ENCODE measurements at places on chromosomes 5 and 9.
A peak's percentile ranks its signal among the peaks of the same experiment; 100 is the strongest.

DNA sequence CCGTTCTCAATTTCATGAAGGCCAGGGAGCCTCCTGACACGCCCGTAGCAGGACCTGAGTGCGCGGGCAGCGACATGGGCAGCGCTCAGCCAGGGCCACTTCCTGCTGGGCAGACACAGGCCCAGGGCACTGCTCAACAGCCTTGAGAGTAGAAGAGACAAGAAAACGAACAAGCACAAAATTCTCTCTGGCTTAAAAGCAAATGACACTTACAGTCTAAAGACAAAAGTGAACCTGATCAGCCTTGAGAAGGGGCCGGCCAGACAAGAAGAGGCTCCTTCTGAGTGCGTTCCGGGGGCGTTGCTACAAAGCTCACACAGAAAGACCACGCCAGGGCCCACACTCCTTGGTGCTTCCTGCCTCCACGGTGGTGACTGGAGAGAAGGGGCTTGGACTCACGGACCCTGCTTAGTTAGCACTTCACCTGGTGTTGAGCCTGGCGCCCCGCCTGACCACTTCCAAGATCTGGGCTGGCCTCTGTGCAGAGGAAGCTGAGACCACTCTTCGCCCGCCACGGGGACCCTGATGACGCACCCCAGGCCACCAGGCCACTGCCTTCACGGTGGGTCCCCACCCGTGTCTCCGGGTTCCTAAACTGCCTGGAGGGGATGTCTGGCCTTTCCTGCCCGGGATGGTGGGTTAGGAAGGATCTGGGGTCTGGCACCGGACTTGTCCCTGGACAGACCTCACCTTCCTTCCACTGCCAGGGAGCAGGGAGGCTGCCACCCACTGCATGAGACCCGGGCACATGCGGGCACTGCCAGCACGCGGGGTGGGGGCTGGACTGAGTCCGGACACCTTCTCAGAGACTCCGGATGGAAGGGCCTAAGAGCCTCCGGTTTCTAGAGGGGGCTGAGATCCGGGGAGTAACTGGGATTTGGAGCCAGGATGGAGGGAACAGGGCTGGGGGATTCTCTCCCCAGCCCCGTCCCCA is 1.3 kb downstream of the SLC12A7 start:
- no peak for DNase-seq

GRCh38 chr5:35212122-35212982 is 17.9 kb downstream of the PRLR start:
- no peak for DNase-seq

DNA sequence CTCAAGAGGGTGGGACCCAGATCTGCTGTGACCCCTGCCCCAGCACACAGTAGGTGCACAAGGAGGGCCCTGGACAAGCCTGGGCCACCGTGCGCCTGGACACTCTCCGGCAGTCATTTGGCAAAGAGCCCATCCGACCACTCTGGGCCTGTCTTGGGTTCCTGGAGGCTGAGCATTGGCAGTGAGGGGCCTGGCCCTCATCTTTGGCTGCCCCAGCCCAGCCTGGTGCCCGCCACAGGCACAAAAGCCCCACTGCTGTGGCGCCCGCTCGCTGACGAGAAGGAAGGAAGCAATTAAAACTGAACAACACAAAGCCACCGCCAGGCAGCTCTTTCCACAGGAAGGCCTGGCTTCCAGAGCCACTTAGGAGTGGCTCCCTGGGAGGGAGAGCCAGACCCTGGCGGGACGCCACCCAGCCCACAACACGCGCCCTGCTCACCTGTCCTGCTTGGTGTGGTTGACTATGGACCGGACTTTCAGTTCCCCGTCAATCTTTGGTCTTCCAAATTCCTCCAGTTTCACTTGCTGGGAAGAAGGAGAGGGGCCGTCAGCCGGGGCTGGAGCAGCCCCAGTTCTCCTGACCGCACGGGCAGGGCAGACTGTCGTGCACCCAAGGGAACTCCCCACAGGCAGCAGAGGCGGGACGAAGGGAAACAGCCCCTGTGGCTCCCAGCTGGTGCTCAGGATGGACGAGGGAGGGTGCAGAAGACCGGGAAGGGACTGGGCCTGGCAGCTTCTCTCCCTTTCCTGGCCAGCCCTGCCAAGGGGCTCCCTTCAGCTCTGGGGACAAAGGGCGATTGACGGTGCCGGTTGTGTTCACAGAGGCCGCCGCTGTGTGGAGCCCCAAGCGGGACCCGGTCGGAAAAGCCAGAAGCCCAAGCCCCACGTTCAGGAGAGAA is 50.9 kb upstream of the SARDH start:
- no peak for DNase-seq

DNA sequence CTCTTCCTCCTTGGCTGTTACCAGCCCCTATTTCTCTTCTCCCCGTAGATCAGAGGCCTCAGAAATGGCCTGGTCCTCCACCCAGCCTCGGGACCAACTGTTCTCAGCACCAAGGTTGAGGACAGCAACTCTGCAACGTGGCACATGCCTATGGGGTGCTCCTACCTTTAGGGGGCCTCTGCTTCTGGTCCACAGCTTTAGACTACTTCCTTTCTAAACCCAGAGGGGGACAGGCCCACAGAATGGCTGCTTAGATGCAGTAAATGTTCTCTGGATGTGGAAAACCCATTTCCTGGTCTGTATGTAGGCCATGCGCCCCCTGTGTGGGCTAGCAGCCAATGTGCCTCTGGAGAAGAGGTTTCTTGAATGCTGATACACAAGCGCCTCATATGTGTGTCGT is 68.4 kb downstream of the NRG2 start:
- no peak for DNase-seq

DNA sequence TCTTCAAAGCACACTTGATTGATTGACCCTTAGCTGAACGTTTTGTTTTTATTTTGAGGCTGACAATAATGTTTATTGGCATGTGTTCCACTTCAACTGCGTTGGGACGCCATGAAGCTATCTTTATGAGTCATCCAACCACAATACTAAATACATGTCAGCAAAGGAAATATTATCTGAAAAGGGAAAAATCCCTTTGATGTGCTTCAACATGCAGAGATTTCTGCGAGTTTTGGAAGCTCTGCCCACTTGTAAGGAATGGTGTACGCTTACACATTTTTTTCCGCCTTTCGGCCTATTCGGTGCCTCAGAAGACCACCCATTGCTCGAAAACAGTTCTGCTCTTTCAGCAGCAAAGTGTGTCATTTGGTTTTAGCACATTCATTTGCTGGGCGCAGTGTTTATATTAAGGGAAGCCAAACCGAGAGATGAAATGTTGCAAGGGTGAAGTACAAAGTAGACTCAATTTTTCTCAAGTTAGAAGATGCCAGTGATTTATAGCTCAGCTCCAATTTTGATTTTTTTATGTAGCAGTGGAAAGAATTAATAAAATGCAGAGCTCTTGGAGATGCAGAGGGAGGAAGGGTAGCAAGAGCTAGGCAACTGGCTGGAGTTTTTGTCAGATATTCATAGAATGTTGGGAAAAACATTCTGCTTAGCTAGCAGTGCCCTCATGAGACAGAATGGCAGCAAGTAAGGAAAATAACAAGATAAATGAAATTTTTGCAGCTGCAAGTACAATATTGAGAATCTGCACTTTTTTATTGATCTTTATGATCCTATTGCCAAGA is 68.9 kb downstream of the PRDM6 start:
- DNase-seq = peak; percentile 79

- no peak for DNase-seq
Measured at GRCh38 chr5:115542086-115542485, 2.5 kb downstream of the FEM1C start.

DNA sequence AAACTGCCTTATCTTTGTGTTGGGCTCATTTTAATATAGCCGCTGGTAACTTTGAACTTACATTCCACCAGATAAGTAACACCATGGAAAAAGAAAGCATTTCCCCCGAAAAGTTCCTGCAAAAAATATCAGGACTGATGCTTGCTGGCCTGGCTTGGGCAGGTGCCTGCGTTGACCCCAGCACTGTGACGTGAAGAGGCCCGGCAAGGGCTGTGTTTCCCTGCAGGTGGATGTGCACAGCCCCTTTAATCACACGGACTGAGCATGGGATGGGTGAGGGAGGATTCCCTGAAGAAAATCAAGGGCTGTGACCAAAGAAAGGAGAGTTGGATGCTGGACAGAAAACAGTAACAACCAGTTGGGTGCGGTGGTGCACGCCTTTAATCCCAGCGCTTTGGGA is 138.2 kb downstream of the NSG2 start:
- DNase-seq = no peak

GRCh38 chr9:112894699-112895098 is 4.0 kb upstream of the SLC46A2 start:
- DNase-seq = no peak

GRCh38 chr5:42808888-42809611 is 2.6 kb downstream of the SELENOP start:
- DNase-seq = no peak

DNA sequence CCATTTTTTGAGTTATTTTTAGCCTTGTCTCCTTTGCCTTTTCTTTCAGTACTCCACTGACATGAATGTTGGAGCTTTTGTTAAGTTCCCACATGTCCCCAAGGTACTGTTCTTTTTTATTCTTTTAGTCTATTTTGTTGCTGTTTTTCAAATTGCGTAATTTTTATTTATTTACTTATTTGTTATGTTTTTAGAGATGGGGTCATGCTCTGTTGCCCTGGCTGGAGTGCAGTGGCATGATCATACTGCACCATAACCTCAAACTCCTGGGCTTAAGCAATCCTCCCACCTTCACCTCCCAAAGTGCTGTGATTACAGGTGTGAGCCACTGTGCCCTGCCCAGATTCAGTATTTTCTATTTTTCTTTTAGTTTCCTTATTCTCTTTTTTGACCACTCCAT is 5.4 kb upstream of the PCDHA1 start:
- no peak for DNase-seq

DNA sequence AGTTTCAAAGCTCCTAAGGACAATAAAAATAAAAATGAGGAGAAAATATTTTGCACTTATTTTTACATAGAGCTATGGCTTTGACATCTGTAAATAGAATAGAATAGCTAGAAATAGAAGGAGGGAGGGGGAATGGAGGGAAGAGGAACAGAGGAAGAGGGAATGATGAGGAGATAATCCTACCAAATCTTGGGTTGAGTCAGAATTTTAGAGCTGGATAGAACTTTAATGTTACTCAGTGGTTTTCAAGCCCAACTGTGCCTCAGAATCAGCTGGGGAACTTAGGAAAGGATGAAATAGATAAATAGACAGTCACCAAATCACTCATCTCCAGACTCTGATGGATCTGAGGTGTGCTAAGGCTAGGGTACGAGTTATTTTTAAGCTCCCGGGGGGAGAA is 190.3 kb upstream of the FREM1 start:
- DNase-seq = no peak

GRCh38 chr9:132794730-132795380 is 83.2 kb downstream of the AK8 start:
- DNase-seq = no peak

GRCh38 chr9:124295159-124295794 is 37.5 kb downstream of the NEK6 start:
- no peak for DNase-seq

GRCh38 chr5:180898621-180899246 is at the start of gene BTNL8:
TSS of gene BTNL8 (plus strand) at chr5:180899159. CDS start at chr5:180899311, 152 bp downstream.
- no peak for DNase-seq

- DNase-seq = peak; percentile 92
Measured at GRCh38 chr5:9015260-9015936, 530.5 kb downstream of the SEMA5A start.

- no peak for DNase-seq
Measured at GRCh38 chr5:65753189-65753588, 31.2 kb downstream of the NLN start.

- no peak for DNase-seq
Measured at GRCh38 chr9:71703172-71703872, 65.0 kb downstream of the CEMIP2 start.

DNA sequence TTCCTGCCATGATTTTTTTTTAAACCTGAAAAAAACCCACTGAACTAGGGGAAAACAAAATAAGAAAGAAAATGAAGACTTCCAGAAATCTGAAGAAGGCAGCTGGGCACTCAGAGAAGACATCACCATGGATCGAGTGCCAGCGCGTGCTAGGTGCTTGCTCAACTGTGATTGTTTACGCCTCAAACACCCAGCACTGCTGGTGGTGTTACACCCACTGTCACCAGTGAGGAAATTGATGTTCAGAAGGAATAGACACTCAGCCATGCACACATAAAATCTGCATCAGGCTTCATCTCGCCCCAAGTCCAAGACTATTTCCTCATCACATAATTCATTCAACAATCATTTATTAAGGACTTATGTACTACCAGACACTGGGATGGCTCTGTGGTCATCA is 82.1 kb downstream of the HRH2 start:
- DNase-seq = no peak

- no peak for DNase-seq
Measured at GRCh38 chr5:128426090-128426534, 111.9 kb downstream of the FBN2 start.

DNA sequence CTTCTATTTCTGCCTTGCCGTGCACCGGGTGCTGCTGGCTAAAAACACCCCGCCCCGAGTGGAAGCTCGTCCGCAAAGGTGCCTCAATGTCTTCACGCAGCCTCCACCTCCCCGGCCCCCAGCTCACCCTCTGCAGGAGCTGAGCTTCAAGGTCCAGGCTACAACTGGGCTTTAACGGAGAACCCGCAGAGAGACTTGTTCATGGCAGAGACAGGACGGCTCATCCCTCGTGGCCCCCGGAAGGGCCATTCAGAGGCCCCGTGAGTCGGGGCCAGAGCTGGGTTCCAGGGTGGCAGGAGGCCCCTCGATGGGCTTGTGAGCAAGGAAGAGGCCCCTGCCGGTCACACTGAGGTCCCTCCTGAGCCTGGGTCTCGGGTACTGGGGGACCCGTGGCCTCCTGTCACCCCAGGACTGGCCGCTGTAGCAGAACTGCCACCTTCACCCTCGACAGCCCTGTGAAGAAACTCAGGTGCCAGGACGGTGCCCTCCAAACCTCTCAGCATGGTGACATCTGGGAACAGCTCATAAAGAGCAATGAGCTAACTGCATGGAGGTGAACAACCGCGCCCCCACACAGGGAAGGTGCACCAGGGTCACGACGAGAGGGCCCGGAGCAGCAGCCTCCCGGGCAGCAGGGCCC is 58.0 kb upstream of the UBAC1 start:
- DNase-seq = no peak

DNA sequence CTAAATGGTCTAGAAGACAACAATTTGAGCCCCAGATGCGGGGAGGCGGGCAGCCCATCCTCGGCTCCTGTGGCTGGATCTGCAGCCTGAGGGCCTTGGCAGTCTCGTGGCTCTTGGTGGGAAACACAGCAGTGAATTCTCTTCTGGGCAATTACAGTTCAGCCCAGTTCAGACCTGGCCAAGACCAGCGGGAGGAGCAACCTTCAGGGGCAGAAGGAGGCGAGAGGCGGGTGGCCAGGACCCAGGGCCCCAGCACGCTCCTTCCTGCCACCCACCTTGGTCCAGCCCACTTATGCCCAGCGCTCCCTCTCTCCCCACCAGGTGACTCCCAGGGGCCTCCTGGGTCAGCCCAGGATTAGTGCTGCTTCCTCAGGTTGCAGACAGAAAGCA is 7.8 kb downstream of the MYMK start:
- no peak for DNase-seq
